Retina (tissue), 1 donor: ENCODE measurements at places on chromosomes 7 and 10.

DNA sequence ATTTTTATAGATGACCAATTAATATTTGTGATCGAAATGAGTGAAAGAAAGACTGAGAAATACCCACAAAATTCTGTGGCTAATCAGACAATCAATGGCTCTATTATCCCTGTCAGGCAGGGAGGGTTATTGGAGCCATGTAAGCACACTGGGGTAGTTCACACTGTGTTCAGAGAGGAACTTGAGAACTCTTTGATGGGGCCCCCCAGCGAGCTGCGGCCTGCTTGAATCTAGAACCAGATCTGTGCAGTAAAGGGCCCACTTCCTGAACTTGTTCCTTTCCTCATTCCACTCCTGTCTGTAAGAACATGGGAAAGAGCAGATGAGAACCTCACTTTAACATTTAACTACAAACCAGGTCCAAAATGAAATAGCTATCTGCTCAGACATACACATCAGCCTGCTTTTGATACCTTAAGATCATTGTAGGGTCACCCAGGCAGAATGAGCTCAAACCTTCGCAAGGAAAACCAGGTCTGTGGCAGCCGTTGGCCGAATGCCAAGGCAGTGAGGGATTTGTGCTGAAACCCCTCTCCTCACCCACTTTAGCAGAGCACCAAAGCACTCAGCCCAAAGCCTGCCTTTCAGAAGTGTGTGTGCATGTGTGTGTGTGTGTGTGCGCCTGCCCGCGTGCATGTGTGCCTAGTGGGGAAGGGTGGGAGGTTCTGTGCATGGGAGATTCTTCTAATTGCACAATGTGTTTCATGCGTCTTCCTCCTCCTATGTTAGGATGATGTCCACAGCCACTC lies 365.6 kb upstream of the MGMT start:
- peak; percentile 31 for DNase-seq

DNA sequence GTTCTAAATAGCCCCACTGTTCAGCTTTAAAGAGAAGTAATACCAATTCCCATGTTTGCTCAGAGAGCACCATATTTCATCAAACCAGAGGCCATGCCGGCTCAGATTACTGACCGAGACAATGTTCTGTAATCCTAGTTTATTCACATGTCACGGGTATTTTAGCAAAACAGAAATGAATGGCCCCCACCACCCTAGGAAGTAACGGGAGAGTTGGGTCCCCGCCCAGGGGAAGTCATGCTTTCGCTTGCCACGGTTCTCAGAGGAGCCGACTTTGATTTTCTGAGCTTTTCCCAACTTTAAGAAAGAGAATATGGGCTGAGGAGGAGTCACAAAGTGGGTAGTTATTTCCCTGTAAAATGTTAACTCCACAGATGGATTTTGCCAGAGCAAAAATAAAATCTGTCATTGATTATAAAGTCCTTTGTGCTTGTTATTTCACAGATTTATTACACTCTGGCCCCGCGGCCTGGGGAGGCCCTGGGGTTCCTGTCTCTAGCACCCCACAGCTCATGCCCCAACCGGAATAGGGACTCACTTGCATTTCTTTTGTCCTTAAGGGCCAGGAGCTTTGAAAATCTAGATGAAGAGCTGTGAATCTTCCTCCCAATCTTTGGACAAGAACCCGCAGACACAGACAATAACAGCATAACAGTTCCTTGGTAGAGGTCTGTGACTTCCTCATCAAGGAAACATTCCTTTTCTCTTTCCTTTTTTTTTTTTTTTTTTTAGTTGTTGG lies 3.7 kb upstream of the GDF10 start:
- no peak for DNase-seq

DNA sequence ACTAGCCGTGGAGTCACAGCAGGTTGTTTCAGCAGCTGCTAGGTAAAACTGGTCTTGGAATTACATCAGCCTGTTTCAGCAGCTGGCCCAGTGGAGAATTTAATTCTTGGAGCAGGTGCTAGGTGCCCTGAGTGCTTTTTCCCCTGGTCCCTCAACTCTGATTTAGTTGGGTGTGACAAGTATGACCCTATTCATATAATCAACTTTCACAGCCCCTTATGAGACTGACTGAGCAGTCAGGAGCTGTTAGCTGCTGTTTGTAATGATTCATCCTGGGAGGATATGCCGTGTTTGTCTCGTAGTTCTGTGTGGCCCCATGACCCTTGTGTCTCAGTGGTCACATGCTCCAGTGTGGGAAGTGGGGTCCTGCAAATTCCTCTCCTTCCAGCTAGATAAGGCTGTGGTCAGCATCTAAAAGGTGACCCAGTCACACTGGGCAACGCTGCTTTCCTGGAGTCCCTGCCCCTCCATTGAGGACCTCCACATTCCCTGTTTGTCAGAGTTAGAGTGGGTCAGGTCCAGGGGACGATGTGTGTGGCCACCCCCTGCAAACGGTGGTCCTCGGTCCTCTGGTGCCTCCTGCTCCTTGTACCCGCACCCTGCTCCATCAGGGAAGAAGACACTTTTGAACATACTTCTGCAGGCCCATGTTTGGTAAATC lies 28.3 kb downstream of the TBATA start:
- no peak for DNase-seq

- DNase-seq, result no peak
Measured at GRCh38 chr7:95322396-95322795, 1.9 kb downstream of the PON1 start.

GRCh38 chr10:78785066-78785465 lies 283.7 kb upstream of the ZMIZ1 start:
- DNase-seq, result no peak

DNA sequence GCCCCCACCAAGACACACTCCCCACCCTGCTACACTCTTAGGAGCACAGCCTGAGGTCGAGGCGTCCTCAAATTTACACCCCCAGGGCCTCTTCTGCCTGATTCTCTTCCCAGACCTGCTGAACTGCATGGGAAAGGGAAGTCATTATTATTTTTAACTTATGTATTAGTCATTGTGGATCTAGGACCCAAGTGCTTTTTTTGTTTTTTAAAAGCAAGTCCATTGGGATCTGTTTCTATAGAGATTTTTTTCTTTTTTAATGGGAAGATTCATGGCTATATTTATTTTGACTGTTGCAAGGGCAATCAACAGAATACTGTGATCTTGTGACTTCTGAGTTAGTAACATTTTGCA lies 203.8 kb downstream of the ZMYND11 start:
- no peak for DNase-seq

- DNase-seq, result no peak
Measured at GRCh38 chr7:96599288-96599936, 110.2 kb downstream of the SEM1 start.

- no peak for DNase-seq
Measured at GRCh38 chr7:585229-585711, 65.6 kb upstream of the PDGFA start.

GRCh38 chr10:127915324-127915723 lies 8.4 kb downstream of the PTPRE start:
- no peak for DNase-seq

DNA sequence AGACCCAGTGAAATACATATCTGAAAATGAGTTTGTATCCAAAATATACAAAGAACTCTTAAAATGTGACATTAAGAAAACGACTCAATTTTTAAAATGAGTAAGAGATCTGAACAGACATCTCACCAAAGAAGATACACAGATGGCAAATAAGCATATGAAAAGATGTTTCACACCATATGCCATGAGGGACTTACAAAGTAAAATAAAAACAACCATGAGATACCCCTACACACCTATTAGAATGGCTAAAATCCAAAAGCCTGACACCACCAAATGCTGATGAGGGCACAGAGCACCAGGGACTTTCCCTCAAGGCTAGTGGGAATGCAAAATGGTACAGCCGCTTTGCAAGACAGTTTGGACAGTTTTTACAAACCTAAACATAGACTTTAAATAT lies 27.9 kb downstream of the GFRA1 start:
- DNase-seq, result no peak

DNA sequence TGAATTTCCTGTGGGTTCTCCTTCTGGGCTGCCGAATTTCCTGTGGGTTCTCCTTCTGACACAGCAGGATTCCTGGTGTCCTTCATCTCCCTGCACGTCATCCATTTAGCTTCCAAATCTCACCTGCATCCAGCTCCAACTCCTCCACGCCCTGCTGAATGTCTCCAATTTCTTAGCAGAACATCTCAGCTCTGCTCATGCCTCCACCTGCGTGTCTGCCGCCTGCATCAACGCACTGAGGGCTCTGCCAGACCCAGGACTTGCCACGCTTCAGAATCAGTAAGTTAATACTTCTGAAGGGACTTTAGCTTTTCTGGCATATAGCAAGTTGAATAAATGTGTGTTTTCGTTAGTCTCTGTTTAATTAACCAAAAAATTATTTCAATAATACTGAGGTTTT lies 31.1 kb upstream of the VIPR2 start:
- DNase-seq, result no peak
